ENCODE measurements at places on chromosomes 3 and 15.

DNA sequence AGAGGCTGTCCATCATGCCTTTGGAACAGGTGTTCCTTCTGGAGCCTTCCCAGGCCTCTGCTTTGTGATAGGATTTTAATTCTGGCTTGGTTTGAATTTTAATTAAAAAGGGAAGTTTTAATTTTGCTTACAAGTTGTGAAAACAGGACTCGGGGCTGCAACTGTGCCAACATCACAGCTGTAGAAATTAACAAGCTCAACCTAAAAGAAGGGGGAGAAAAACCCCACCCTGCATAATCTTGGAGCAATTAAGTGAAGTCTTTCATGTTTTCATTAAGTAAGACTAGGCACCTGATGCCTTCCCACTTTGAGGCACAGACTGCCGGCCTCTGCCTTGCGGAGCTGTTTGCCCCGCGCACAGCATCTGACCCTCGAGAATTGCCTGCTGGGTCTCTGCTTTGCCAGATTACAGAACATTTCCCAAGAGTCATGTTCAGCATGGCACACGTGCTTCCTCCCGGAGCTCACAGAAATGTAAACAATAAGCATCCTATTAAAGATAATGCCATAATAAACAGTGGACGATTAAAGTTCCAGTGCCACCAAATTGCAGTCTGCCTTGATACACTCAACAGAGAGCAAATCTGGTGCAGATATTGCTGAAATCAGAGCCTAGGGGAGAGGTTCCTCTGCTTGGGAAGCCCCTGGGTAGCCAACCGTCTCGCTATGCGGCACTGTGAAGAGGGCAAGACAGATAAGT, 364.2 kb downstream of the LRTM1 start:
- no peak for DNase-seq

GRCh38 chr3:1272546-1273265, 179.9 kb downstream of the CNTN6 start:
- DNase-seq: no peak

DNA sequence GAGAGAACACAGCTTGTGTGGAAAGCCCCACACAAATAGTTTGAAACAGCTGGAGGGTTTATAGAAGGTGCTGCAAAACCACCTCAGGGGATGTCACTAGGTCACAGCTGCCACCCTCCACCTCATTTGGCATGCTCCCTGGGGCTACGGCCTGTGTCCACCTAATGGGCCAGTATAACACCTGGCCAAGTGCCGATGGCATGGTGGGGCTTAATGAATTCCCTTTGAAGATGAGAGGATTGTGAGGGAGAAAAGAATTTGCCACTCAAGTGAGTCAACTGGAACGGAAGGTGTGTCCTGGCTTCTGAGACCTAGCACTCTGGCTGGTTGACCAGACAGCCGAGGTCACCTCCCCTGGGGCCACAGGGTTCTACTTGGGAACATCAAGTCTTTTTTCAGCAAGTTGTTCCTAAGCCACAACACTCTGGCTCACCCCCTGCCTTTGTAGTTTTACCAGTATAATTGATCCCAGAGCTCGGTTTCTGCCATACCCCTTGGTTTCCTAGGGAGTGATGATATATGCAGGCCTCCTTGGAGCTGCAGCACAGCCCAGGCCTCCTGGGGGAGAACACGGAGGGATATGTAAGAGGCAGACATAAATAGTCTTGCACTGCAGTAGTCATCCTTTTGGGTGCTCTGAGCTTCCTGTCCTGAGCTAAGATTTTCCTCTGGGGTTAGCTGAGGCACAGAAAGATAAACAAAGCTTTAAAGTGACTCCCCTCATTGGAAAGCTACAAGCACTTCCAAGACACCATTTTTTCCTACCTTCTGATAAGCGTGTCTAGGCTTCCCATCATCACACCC, 178.2 kb upstream of the LPP start:
- no peak for DNase-seq

DNA sequence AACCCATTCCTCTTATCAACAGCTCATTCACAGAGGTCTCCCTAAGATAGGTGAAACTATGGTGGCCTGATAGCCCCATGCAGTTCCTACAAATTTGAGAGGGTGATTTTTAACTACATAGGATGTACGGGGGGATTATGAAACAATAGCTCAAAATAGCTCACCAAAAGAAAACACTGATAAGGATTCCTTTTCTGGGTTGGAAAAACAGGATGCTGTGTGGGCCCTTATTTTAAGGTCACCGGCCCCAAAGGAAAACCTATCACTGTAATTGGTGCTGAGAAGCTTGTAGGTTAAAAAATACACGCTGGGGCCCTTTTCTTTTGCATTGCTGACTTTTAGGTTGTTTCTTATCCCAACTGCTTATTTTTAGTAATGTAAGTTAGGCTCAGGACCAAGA, 627.4 kb downstream of the MAGI1 start:
- no peak for DNase-seq

- no peak for DNase-seq
Measured at GRCh38 chr15:63232943-63233342, 43.5 kb downstream of the RAB8B start.

GRCh38 chr15:84894736-84895425, 10.4 kb downstream of the SLC28A1 start:
- no peak for DNase-seq

GRCh38 chr15:65028921-65029735, at the start of gene MTFMT:
TSS of gene MTFMT (minus strand) at chr15:65029639. CDS start at chr15:65029613, 26 bp downstream.
- no peak for DNase-seq

All from NCI-H1417 treated with DMSO at 0.1 percent for 48 hours (cell line).